ENCODE measurements at places on chromosomes 4 and X. TPM values are rescaled to one million over a fixed set of nuclear protein-coding genes. Genes with fewer than 3 reads are reported as not detected.

P2RY4 gene
- total RNA-seq, result not detected

HTN1 gene
- total RNA-seq, result not detected

UGT2B10 gene
- not detected for total RNA-seq

DCAF8L1 gene
- not detected for total RNA-seq
